ENCODE measurements at places on chromosomes 3 and 15. TPM values are rescaled to one million over a fixed set of nuclear protein-coding genes. Genes with fewer than 3 reads are reported as not detected.

Gene FEZF2
- total RNA-seq = not detected

Gene SLCO3A1
- total RNA-seq = 3.6 TPM

Gene ERC2
- total RNA-seq = not detected

Gene FGD5
- total RNA-seq = 8.4 TPM

Gene NDN
- 8.9 TPM for total RNA-seq

Gene CLRN1
- total RNA-seq = not detected

Gene EDC3
- total RNA-seq = 7.9 TPM

Gene GRK7
- total RNA-seq = 0.85 TPM

Gene AGTR1
- total RNA-seq = 15.8 TPM

DNA sequence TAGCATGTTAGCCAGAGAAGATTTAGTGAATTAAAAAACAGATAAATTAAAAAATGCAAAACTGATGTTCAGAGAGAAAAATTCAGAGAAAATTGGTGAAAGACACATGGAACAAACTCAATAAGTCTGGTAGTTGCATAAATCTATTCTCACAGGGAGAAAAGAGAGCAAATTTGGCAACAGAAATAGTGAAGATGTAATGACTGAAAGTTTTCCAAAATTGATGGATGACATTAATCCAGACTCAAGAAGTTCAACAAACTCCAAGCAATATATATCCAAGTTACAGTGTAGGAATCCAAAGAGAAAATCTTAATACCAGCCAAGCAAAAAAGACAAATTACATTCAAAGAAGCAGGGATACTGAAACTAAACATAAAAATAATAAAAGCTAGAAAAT lies 302.7 kb upstream of the ARPP21 start:
- no peak overlapping the region for H3K4me3 ChIP-seq
- H3K4me1 ChIP-seq = no peaks in the 10 kb centered on the region
- no peaks in the 10 kb centered on the region for H3K36me3 ChIP-seq
- DNase-seq = no peak

DNA sequence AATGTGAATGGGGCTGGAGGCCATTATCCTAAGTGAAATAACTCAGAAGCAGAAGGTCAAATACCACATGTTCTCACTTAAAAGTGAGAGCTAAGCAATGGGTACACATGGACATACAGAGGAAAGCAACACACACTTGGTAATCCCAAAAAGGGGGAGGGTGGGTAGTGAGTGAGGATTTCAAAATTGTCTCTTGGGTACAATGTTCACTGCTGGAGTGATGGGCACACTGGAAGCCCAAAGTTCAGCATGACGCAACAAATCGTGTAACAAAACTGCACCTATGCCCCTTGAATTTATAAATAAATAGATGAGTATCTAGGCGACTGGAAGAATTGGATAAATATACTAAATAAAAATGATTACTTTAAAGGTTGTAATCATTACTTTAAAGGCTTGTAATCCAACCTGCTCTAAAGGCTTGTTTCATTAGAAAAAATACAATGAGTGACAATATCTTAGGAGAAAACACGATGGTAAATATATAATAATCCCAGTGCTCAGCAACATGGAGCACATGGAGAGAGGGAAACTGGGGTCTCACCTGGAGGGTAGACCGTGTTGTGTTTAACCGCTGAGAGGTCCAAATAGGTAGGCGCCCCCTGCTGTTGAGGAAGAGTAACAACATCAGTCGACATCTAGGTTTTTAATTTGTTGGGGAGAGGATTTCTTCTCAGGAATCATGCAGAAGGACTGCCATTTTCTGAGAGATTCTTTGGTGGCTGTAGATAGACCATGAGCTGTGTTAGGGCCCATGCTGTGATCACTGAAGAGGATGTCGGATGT lies 78.5 kb upstream of the ROBO1 start:
- H3K27ac ChIP-seq = no peak overlapping the region
- no peaks in the 10 kb centered on the region for H3K27me3 ChIP-seq
- no peak overlapping the region for H3K4me3 ChIP-seq

- no peak for DNase-seq
- H3K27me3 ChIP-seq = no peaks in the 10 kb centered on the region
- no peak overlapping the region for H3K27ac ChIP-seq
Observed at GRCh38 chr3:165638034-165638433, 199.2 kb downstream of the BCHE start.

GRCh38 chr3:138384531-138384930 lies 36.2 kb downstream of the MRAS start:
- H3K27me3 ChIP-seq = no peaks in the 10 kb centered on the region
- peak overlapping the region; percentile 82 for H3K27ac ChIP-seq
- H3K4me1 ChIP-seq = peaks cover 56% of the 10 kb centered on the region

- no peaks in the 10 kb centered on the region for H3K36me3 ChIP-seq
- H3K27ac ChIP-seq = no peak overlapping the region
- no peaks in the 10 kb centered on the region for H3K27me3 ChIP-seq
- no peak overlapping the region for H3K4me3 ChIP-seq
- DNase-seq = no peak
- no peaks in the 10 kb centered on the region for H3K4me1 ChIP-seq
Observed at GRCh38 chr3:190718097-190718496, 144.4 kb downstream of the GMNC start.

DNA sequence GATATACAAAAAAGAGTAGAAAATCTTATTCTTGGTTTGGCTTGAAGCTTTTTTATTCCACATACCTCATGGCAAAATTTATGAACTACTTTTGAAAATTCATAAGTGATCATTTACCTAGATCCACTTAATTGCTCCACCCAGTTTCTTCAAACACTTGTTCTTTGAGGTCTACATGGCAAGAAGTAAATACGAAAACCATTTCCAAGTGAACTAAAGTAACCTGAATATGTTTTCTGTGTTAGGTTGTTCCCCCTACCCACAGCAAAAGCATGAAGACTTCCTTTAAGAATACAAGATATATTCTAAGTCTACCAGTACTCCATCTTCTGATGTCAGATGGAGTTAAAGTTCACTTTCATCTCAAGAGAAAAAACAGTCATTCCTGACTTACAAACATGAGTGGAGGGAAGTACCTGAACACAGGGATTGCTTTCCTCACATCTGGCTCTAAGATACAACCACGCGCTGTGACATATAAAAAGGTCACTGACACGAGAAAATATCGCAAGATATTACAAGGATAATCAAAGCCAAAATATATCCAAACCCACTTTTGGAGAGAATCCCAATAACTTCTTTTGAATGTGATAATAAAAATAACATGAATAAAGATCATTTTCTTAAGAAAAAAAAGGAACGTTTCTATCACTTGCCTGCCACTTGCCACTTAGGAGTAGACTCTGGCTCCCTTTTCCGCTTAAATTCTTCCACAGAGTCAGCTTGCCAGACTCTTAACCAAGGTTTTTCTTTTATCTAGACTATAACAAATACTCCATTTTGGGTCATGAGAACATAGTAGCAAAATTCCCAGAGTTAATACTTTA lies 424.5 kb downstream of the TIGIT start:
- no peaks in the 10 kb centered on the region for H3K27me3 ChIP-seq
- H3K4me3 ChIP-seq = no peak overlapping the region
- peaks cover 54% of the 10 kb centered on the region for H3K4me1 ChIP-seq

- DNase-seq = no peak
- no peaks in the 10 kb centered on the region for H3K27me3 ChIP-seq
- no peaks in the 10 kb centered on the region for H3K36me3 ChIP-seq
- H3K4me1 ChIP-seq = peaks cover 51% of the 10 kb centered on the region
- peak overlapping the region; percentile 89 for H3K27ac ChIP-seq
Observed at GRCh38 chr3:139388821-139389551, 461 bp downstream of the COPB2 start.

- no peak for DNase-seq
- H3K4me3 ChIP-seq = no peak overlapping the region
- H3K27ac ChIP-seq = no peak overlapping the region
- H3K36me3 ChIP-seq = no peaks in the 10 kb centered on the region
Observed at GRCh38 chr3:184579513-184579912, 17.9 kb downstream of the EPHB3 start.

DNA sequence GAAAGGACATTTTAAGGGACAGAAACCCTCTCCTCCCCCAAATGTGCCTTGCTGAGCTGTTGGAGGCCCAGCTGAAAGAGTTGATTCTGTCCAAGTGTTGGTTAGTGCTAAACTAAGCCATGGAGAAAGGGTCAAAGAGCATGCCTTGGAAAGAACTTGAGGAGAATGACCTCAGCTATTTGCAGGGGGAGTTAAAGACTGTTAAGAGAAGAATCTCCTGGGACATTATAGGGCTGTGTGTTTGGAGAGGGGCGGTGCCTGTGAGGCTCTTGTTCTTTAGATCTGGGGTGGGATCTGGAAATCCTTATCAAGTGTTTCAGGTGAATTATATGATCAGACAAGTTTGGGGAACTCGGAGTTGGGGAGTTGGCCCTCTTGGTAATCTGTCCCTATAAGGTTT lies 13.0 kb downstream of the FNDC3B start:
- H3K36me3 ChIP-seq = peaks cover 6% of the 10 kb centered on the region
- no peak for DNase-seq
- no peaks in the 10 kb centered on the region for H3K27me3 ChIP-seq
- H3K27ac ChIP-seq = peak overlapping the region; percentile 1
- H3K4me3 ChIP-seq = no peak overlapping the region
- H3K4me1 ChIP-seq = peaks cover 58% of the 10 kb centered on the region

DNA sequence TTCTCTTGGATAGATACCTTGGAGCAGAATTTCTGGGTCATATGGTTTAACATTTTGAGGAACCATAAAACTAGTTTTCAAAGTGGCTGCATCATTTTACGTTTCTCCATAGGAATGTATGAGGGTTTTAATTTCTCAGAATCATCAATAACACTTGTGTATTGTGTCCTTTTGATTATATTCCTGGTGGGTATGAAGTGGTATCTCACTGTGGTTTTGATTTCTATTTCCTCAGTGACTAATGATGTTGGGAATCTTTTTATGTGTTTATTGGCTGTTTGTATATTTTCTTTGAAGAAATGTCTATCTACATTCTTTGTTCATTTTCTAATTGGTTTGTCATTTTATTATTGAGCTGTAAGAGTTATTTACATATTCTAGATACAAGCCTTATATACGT lies 28.8 kb downstream of the CDIN1 start:
- no peak overlapping the region for H3K4me3 ChIP-seq
- DNase-seq = no peak
- no peaks in the 10 kb centered on the region for H3K27me3 ChIP-seq
- H3K36me3 ChIP-seq = no peaks in the 10 kb centered on the region
- no peak overlapping the region for H3K27ac ChIP-seq

- no peak overlapping the region for H3K27ac ChIP-seq
- DNase-seq = no peak
- H3K4me1 ChIP-seq = peaks cover 57% of the 10 kb centered on the region
Observed at GRCh38 chr3:127716384-127716783, 43.6 kb downstream of the ABTB1 start.

GRCh38 chr3:114447950-114448479 lies 154.2 kb downstream of the TIGIT start:
- no peak for DNase-seq
- H3K4me3 ChIP-seq = no peak overlapping the region
- H3K27ac ChIP-seq = peak overlapping the region; percentile 32
- peaks cover 91% of the 10 kb centered on the region for H3K4me1 ChIP-seq
- no peaks in the 10 kb centered on the region for H3K36me3 ChIP-seq
- no peaks in the 10 kb centered on the region for H3K27me3 ChIP-seq

- no peak overlapping the region for H3K27ac ChIP-seq
- DNase-seq = no peak
- no peak overlapping the region for H3K4me3 ChIP-seq
- H3K27me3 ChIP-seq = no peaks in the 10 kb centered on the region
Observed at GRCh38 chr3:8848696-8849131, 79.3 kb upstream of the OXTR start.

- no peaks in the 10 kb centered on the region for H3K27me3 ChIP-seq
- H3K27ac ChIP-seq = no peak overlapping the region
- H3K36me3 ChIP-seq = no peaks in the 10 kb centered on the region
- no peak overlapping the region for H3K4me3 ChIP-seq
Observed at GRCh38 chr3:47666118-47666517, 87.5 kb upstream of the CSPG5 start.
